T-cell (primary cell): ENCODE measurements at places on chromosomes 13 and 19. TPM values are rescaled to one million over a fixed set of nuclear protein-coding genes. Genes with fewer than 3 reads are reported as not detected.

DNA sequence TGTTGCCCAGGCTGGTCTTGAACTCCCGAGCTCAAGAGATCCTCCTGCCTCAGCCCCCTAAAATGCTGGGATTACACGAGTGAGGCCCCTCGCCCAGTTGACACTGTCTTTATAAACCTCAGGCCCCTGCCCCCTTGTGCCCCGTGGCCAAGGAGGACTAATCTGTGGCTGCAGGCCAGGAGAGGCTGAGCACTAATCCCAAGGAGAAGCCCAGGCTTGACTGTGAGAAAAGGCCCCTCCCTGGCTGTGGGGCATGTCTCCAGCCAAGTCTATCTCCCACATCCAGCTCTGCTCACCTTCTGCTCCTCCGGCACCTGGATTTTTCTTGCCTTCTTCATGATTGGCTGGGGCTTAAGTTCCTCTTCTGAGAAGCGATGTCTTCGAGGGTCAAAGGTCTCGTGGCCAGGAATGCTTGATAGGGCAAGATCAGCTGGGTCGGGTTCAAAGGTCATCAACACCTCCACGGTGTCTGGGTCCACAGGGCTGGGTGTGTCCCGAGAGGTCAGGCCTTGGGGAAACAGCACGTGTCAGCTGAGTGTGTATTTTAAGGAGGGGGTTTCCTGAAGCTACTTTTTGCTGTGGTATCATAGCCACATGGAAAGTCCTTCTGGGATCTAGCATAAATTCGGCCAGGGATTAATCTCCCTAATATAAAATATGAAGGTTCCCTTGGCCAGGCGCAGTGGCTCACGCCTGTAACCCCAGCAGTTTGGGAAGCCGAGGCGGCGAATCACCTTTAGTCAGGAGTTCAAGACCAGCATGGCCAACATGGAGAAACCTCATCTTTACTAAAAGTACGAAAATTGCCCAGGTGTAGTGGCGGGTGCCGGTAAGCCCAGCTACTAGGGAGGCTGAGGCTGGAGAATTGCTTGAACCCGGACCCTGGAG, 3.8 kb downstream of the DBP start:
- DNase-seq = no peak

The FCAR gene
- not detected for total RNA-seq

GRCh38 chr19:15404780-15405211, 14.0 kb downstream of the AKAP8L start:
- DNase-seq = no peak

DNA sequence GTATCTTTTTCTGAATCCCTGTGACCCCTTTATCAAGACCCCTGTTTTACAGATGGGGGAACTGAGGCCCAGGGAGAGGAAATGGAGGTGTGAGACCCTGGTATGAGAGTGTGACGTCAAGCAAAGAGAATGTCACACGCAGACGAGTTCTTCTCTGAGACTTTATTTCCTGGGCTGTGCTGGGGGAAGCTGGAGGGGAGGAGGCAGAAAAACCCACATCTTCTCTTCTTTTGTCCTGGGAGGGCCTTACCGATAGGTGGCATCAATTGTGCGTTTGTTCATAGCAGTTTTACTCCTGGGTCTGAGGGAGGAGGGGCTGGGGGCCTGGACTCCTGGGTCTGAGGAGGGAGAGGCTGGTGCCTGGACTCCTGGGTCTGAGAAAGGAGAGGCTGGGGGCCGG, 4.9 kb upstream of the KLK15 start:
- no peak for DNase-seq

The NTF4 gene
- total RNA-seq = not detected

The NMRK2 gene
- not detected for total RNA-seq

DNA sequence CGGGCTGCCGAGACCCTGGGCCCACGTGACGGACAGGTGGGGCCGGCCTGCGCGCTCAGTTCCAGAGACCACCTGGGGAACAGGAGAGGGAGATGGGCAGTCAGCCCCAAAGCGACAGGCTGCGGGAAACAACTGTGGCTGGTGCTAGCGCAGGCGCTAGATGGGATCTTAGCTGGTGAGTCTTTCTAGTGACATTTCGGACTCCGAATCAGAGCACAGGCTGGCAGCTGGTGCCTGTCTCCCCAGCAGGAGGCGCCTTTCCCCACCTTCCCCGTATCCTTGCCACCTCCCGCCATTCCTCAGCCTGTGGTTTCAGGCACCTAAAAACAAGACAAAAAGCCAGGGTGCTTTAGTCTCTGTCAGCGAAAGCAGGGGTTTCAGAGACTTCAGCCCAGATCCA, 19.4 kb upstream of the RANBP3 start:
- no peak for DNase-seq

DNA sequence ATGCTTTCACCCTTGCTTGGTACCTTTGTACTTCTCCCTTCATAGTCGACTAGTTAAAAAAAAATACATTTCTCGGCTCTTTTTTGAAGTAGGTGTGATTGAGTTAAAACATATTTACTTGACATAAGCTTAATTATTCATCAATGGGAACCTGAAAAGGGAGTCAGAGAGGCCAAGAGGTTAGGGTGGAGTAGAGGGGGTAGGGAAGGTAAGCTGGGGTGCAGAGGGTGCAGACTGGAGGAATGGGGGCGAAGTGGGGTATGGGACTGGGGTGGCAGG, 701 bp upstream of the HIF3A start:
- no peak for DNase-seq

DNA sequence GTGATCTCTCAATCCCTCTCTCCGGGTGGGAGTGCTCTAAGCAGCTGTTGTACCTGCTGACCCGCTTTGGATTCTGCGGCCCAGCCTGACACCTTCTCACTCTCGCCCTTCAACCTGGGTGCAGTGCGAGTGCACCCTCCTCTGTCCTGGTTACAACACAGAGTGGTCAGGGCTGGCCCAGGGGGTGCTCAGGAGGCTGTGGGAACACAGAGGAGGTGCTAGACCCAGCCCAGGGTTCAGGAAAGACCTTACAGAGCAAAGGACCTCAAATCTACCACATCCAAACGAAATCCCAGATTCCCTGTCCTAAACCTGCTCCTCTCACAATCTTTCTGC, 23.7 kb downstream of the ZNF175 start:
- DNase-seq = no peak

GRCh38 chr19:6402837-6403608, 10.1 kb upstream of the GTF2F1 start:
- no peak for DNase-seq

DNA sequence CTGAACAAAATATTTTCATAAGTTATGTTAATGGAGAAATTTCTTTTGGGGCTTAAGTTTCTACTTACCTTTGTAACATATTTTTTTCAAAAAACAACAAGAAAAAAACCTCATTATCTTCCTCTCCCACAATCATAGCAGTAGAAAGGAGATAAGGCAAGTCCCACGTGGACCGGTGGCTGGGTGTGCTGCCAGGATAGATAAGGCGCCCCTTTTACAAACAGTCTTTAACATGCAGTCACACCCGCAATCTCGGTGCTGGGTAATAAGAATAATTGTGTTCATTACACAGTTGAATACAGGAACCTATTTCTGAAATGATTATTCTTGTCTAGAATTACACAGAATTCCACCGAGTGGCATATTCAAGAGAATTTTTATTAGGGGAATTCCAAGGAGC, 1202.3 kb downstream of the UQCRFS1 start:
- no peak for DNase-seq

DNA sequence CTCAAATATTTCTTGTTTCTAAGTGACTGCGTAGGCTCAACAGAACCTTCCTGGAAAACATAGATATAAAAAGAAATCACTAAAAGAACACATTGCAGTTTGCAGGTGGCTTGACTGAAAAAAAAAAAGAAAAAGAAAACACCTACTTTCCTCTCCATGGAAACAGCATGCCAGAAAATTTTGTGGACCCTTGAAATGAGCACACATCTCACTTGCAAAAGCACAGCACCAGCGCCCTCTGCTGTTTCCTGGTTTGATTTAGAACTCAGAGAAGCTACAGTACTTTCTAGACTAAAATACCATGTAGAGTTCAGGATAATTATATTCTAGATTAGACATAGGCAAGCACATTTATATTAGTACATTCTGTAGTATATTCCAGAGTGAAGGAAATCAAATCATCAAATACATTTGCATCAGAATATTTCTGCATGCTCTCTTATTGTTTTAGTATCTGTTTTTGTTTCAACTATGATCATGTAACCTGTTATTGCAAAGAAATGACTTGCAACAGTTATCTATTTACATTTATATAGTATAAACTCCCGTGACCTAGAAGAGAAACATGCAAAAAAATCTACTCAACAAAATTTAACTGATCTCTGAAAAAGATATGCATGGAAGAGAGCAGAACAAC, 22.3 kb upstream of the XPO4 start:
- DNase-seq = peak; percentile 83

The RUVBL2 gene
- total RNA-seq = 22.5 TPM

DNA sequence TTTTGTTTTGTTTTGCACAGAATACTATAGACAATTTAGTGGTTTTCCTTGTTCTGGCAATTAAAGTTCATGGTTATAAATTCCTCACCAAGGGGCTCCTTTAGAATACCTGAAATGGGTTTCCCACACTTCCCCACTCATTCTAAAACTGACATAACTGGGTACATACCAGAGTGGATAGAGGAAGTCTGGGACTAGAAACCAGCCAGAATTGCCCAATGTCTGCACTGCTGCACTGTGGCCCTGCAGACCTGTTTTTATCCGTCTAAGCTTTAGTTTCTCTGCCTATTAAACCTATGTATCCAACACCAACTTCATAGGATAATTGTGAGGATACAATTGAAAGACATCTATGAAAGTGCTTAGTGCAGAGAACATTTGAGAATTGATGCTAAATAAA, 498.6 kb downstream of the KCTD12 start:
- DNase-seq = no peak

The WDR62 gene
- 1.7 TPM for total RNA-seq

DNA sequence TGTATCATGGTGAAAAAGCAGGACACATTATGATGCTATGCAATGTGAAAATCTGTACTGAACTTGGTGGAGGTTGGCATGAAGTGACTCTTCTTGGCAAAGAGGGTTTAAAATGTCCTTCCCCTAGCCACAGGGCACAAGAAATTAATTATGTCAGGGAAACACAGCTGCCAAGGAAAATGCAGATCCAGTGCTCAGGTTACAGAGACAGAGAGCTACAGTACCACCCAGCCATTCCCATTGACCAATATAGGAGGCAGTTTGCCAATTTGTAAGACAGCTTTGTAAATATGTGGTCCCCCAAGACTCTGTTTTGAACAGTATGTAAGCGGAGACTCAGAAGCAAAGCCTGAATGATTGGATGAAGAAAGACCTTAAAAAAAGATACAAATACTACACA, 69.4 kb upstream of the KLF12 start:
- no peak for DNase-seq

The ZNF829 gene
- total RNA-seq = 7.8 TPM

The ZNF345 gene
- total RNA-seq = 16.4 TPM

The USHBP1 gene
- 0.60 TPM for total RNA-seq

The SBSN gene
- total RNA-seq = not detected

GRCh38 chr19:11581740-11582139, 4.3 kb upstream of the ACP5 start:
- no peak for DNase-seq

DNA sequence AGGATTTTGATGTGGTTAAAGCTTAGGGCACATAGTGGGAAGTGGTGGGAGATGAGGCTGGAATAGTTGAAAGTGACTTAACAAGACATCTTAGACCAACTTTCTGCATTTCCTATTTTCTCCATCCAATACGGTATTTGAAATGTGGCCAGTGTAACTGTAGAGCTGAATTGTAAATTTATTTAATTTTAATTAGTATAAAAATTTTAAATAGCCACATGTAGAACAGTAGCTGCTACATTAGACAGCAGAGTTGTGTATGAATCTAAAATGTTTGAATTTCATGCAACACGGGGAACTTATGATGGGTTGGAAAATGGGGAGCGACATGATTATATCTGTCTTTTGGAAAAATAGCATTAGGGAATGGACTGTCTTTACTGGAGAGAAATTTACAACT, 7.1 kb upstream of the SCEL start:
- DNase-seq = no peak

- no peak for DNase-seq
Observed at GRCh38 chr13:95023405-95023804, 277.8 kb downstream of the ABCC4 start.

The NPAS1 gene
- total RNA-seq = 0.36 TPM

GRCh38 chr13:30346153-30346788, 38.9 kb upstream of the KATNAL1 start:
- peak; percentile 71 for DNase-seq

DNA sequence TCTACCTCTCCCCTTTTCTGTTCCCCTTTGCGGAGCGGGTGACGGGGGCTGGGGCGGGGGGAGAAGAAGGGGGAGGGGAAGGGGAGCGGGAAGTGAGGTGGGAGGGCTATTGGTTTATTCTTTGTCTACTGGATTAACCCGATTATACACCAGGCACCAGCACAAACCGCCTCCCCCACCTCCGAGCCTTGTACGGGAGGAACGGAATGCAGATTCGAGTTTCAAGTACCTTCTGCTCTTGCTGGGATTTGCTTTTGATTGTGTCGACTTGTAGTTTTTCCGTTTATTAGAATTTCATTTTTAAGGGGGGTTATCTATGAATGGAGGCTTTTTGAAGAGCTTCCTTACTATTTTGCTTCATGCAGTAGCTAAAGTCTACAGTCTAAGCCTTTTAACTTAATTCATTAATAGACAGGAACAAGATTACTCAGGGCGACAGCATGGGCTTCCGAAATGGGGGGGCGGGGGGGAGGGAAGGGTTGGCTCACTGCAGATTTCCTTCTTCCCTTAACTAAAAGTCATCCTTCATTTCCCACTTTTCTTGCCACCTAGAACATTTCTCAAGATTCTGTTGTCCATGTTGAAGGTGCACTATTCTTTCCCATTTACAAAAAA, 937 bp upstream of the SPRY2 start:
- no peak for DNase-seq

The PCDH9 gene
- total RNA-seq = 0.38 TPM

The CADM4 gene
- 0.61 TPM for total RNA-seq

GRCh38 chr19:39916851-39917396, 17.5 kb downstream of the FCGBP start:
- no peak for DNase-seq

DNA sequence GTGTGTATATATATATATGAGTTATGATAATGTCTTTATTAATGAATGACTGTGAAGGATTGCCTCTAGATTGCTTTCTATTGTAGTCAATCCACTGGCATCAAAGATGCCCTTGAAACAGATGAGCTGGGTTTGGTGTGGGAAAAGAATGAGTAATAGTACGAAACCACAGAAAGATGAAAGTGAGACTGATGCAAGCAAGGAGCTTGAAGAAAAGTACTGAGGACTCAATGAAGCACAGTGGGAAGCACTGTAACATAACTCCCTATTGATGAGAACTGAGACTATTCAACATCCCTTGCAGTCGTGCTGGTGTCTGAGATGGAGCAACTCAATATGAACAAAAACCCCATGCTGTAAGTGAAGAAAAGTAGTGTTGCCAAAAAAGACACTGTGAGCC, 1794.2 kb downstream of the SLITRK5 start:
- no peak for DNase-seq

The KASH5 gene
- total RNA-seq = 0.25 TPM

GRCh38 chr19:38139122-38139521, 84.9 kb downstream of the DPF1 start:
- no peak for DNase-seq

GRCh38 chr13:41673640-41674039, 216.3 kb downstream of the RGCC start:
- no peak for DNase-seq
